Stimulated activated CD8-positive, alpha-beta memory T cell treated with anti-CD3 and anti-CD28 coated beads, Interleukin-4, amount 100 ng/mL, for 1 hour (primary cell): ENCODE measurements at places on chromosomes 1 and 21.

GRCh38 chr1:65691152-65691900, 101.4 kb upstream of the PDE4B start:
- DNase-seq = no peak

GRCh38 chr1:225933072-225933471, 7.9 kb downstream of the LEFTY2 start:
- no peak for DNase-seq

GRCh38 chr1:1293263-1294249, 13.3 kb downstream of the SCNN1D start:
- DNase-seq = no peak

DNA sequence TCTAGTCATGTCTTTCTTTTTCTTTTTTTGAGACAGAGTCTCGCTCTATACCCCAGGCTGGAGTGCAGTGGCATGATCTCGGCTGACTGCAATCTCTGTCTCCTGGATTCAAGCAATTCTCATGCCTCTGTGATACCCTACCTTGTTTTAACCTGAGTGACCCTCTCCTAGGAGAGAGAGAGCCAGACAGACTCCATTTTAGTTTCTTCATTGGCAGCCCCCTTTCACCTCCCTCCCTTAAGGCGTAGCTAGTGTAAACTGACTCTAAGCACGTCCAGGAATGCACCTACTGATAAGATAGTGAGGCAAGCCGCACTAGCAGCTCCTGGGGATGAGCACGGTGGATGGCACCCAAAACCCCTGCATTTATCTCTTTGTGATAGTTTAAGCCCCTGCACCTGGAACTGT, 5.2 kb upstream of the PKNOX1 start:
- no peak for DNase-seq

- DNase-seq = no peak
Observed at GRCh38 chr1:76343356-76343755, 268.8 kb downstream of the ST6GALNAC3 start.

GRCh38 chr1:232486454-232487207, 143.3 kb downstream of the SIPA1L2 start:
- DNase-seq = no peak

- DNase-seq = no peak
Observed at GRCh38 chr1:19208710-19209438, 1.2 kb downstream of the UBR4 start.
